ENCODE measurements at places on chromosomes 13 and 19. TPM values are rescaled to one million over a fixed set of nuclear protein-coding genes. Genes with fewer than 3 reads are reported as not detected.

The RAB3D gene
- 9.4 TPM for total RNA-seq

The CIC gene
- 98.8 TPM for total RNA-seq

The HTR2A gene
- total RNA-seq = not detected

The SIGLEC10 gene
- 1.4 TPM for total RNA-seq

The ZFP82 gene
- 4.8 TPM for total RNA-seq

The KLF1 gene
- 0.41 TPM for total RNA-seq

The C3 gene
- 8.9 TPM for total RNA-seq

The TEX29 gene
- total RNA-seq = 0.81 TPM

The CD177 gene
- not detected for total RNA-seq

Data from T-helper 1 cell treated with Interleukin-12 subunit alpha and Interleukin-12 subunit beta and Interleukin-4 antibody, amounts not matched to agents 30 ng/mL and 1 ng/mL, for 36 hours (primary cell).